ENCODE measurements at places on chromosomes 7 and 10.
A peak's percentile ranks its signal among the peaks of the same experiment; 100 is the strongest.

DNA sequence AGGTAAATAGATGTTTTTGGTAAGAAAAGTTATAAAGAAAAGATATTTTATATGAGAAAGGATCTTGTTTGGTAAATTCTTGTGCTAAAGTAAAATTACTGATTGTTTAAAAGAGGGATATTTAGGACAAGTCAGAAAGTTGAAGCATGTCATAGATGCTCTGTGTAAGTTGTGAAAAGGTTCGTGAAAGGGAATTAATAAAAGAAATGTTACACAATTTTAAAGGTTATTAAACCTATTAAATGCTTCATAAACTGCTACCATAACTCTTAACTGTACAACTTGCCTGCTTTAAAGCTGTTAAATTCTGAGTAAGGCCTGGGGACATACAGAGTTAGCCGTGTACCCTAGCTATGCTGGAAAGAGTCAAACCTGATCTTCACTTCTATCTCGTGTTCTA is 634.1 kb downstream of the ACTR3B start:
- DNase-seq = no peak

- no peak for DNase-seq
Measured at GRCh38 chr10:34106356-34106885, 708.7 kb downstream of the PARD3 start.

GRCh38 chr10:77090381-77091356 is 546.9 kb downstream of the KCNMA1 start:
- no peak for DNase-seq

DNA sequence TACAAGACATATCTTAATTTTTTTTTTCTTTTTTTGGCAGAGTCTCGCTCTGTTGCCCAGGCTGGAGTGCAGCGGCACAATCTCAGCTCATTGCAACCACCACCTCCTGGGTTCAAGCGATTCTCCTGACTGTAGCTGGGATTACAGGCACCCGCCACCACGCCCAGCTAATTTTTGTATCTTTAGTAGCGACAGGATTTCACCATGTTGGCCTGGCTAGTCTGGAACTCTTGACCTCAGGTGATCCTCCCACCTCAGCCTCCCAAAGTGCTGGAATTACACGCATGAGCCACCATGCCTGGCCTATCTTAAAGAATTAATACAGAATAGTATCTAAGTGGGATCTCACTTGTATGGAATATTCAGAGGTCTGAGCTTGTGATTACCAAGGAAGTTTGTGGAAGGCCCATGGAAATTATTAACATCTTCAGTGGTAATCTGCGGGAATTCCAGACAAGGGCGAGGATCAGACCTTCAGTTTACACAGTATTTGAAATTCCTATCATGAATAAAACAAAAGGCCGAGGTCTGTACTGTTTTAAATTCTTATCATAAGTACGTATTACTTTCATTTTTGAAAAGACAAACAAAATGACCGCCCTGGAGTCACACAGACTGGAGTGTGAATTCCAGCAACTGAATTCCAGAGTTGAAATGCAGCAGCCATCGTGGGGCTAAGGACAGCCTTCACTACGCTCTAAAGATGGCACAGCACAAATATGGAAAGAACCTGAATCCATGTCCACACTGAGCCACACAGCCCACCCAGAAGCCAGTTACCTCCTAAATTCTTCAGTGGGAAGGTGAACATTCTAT is 16.7 kb downstream of the GPRIN2 start:
- no peak for DNase-seq

DNA sequence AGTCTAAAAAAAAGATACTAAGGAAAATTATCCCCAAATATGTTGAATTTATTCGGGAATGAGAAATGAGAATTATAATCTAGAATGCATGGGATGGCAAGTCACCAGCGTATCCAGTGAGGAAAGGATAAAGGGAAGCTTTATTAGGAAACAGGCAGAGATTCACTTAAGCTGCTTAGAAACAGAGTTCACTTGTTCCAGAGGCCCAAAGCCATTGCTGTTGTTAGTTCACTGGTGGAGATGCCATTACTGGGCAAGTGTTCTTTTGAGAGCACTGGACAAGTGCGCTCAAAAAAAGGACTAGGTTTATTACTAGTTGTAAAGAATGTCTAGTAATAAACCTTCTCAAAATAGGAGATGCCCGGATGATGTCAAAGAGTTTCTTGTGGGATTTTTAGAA is 51.2 kb downstream of the MICU1 start:
- no peak for DNase-seq

GRCh38 chr10:688312-689120 is 952 bp downstream of the DIP2C start:
- DNase-seq = no peak

GRCh38 chr7:142533920-142534319 is 215.4 kb upstream of the PRSS1 start:
- no peak for DNase-seq

- DNase-seq = no peak
Measured at GRCh38 chr7:29900745-29901144, 88.9 kb downstream of the SCRN1 start.

- no peak for DNase-seq
Measured at GRCh38 chr7:150962553-150963399, 15.3 kb downstream of the KCNH2 start.

DNA sequence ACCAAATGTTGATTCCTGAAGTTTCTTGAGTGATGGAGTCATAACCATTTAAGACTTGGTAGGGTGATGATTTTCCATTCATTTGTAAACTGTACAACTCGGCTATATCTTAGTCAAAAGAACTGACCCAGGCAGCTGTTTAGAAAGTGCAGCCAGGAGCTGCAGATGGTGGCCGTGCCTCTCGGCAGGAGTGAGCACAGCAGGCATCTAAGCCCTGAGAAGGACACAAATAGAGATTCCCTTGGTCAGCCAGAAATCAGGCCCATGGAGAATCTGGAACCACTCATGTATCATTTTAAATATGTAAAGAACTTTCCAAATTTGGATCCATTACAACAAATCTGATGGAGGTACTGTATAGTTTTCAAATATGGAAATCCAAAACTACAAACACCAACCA is 177.0 kb upstream of the AKR1E2 start:
- no peak for DNase-seq

DNA sequence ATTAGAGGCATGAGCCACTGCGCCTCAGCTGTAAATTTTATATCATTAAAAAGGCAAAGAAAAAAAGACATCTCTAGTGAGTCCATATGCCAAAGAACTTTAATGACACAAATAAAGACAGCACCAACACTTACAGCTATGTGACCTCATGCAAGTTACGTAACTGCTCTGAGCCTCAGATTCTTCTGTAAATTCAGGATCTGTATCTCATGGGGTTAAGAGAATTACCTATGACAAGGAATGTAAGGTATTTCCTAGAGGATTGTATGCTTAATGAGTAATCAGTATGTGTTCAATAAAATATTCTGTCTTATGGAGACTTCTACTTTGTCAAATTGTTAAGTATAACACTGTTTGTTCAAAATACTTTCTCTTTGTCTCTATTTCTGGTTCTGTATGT is 274.0 kb upstream of the GLI3 start:
- DNase-seq = no peak

GRCh38 chr10:119980956-119981750 is 88.6 kb downstream of the SEC23IP start:
- no peak for DNase-seq

- DNase-seq = no peak
Measured at GRCh38 chr10:35533565-35533964, 71.6 kb upstream of the GJD4 start.

- no peak for DNase-seq
Measured at GRCh38 chr10:7162331-7162730, 248.5 kb downstream of the SFMBT2 start.

GRCh38 chr7:128713794-128714193 is 25.4 kb upstream of the CALU start:
- no peak for DNase-seq

DNA sequence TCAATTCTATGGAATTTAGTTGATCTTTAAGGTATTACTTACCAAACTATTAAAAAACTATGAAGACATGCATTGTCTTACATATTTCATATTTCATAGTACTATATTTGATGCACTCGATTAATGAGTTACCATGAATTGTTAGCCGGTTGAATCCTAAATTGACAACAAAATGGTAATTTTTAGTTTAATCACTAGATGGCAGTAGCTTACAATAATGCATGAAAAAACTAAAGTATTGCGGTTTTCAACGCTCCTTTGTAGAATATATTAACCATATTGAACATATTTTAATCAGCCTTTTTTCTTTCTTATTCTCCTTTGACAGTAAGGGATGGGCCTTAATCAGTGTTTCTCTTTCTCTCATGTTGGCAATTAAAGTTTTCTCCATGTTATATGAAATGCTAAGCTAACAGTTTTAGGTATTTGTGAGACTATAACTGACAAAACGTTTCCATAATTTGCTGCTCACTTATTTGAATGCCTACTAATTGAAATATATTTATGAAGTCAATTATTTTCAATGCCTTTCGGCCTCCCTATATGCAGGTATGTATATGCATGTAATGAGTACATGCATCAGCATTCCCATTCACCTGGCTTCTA is 48.5 kb upstream of the ARL4A start:
- peak; percentile 11 for DNase-seq

- no peak for DNase-seq
Measured at GRCh38 chr10:5895804-5896203, 5.8 kb downstream of the FBH1 start.

- no peak for DNase-seq
Measured at GRCh38 chr7:80770061-80770460, 131.6 kb downstream of the CD36 start.

DNA sequence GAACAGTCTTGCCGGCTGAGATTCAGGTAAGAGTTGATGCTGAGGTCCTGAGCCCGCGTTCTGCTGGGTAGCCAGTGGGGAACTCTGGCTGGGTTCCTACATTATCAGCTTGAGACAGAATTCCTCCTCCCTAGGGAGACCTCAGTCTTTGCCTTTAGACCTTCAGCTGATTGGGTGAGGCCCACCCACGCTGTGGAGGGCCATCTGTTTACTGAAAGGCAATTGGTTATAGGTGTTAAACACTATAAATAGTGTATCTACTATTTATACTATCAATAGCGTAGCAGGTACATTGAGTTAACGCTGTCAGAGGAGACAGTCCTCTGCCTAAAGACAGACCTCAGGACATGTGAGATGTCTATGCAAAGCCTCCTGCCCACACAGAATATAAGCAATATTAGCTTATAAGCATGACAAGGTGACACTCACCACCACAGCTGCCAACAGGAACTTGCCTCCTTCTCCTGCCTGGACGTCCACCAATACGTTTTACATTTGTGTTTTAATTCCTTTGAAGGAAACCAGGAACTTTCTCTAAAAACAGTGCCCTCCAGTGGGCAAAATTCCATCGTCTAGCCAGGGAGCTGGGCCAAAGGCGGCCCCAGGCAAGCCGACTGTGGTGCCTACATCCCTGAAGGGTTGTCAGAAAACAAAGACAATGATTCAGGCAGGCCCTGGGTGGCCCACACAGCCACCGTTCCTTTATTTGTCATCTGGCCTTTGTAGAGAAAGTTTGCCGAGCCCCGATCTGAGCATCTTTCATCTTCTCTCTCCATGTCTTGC is 58.8 kb downstream of the INSIG1 start:
- no peak for DNase-seq

- no peak for DNase-seq
Measured at GRCh38 chr7:41334071-41334862, 368.6 kb downstream of the INHBA start.

DNA sequence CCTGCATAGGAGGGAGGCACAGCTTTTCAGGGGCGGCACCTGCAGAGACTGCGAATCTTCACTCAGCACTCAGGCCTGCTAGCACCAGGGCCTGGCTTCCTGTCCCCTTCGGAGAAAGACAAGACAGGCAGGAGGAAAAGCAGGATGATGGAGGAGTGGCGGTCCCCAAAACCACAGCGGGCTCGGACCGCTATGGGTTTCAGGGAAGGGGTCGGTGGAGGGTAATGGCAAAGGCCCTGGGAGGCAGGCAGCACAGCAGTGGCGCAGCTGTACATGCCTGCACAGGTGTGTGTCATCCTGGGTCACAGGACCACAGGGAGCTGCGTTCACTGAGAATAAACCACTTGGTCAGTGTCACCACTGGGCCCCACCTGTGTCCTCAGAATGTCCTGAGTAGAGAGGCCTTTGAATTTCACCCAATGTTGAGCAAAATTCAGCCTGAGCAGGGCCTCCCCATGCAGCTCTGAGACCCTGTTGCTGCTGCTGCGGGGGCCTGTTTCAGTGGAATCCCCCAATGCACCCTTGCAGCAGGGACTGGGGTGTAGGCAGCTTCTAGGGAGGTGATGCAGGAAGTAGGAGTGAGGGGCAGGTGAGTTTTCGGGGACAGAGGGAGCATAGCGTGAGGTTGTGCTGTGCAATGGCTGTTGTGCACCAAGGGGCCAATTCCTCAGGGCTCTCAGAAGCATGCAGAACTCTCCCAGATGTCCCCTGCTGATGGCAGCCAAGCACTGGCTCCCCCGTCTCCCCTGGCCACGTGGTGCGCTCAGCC is 90.6 kb upstream of the PPP2R2D start:
- DNase-seq = no peak

GRCh38 chr7:12290761-12291160 is 79.7 kb downstream of the TMEM106B start:
- no peak for DNase-seq

DNA sequence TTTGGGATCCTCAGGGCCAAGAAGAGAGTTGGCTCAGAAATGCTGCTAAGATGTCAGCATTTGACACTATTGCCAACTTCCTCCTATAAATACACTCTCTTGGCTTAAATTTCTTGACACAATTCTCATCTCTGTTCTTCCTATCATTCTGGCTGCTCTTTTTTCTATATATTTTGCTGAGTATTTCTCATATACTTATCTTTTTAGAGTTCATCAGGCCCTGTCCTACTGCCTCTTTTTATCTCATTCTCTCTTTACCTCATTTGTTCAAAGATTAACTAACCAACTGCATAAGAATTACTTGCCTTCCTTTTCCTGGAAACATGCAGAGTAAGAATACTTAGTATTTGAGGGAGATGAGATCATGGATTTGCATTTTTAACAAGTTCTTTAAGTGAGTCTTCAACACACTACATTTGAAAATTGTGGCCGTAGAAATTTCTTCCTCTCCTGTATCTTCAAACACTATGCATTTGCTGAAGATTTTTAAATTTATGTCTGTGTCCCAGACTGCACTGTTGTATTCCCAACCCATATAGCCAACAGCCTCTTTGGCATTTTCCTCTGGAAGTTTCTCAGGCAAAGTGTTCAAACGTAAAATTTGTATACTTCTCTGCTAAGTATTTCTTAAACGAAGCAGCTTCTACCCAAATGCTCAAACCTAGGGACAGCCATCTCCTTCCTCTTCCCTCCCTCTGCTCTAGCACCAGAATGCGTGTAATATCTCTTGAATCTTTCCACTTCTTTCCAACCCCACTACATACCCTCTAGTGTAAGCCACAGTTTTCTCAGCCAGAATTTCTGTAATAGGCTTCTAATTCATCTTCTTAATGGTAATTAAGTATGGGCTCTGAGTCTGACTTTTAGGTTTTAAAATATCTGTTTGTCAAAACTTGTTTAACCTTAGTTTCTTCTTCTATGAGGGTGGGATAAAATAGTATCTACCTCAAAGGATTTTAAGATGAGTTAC is 35.5 kb downstream of the ARL4A start:
- no peak for DNase-seq

- DNase-seq = peak; percentile 39
Measured at GRCh38 chr10:43221419-43222209, 45.3 kb downstream of the RASGEF1A start.
